ENCODE measurements at places on chromosomes 2 and 18.

- DNase-seq: no peak
Measured at GRCh38 chr18:46469186-46469915, 187.7 kb downstream of the LOXHD1 start.

- no peak for DNase-seq
Measured at GRCh38 chr2:118853651-118854291, 6.3 kb upstream of the EN1 start.

DNA sequence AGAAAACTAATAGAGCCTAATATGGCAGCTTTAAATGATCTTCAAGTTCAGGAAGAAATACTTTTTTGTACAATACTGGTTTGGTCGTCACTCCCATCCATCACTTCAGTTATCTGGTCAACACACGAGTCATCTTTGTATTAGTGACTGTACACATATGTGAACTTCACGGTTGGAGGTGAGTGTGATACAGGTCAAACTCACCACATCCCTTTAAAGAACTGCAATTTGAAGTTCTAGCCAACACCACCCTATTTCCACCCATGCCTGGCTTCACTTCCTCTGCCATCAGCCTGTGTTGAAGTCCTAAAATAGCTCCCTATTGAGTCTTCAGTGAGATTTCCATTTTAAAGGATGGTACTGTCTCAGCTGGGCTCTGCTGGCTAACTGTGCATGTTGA is 361.9 kb downstream of the TXNL1 start:
- no peak for DNase-seq

DNA sequence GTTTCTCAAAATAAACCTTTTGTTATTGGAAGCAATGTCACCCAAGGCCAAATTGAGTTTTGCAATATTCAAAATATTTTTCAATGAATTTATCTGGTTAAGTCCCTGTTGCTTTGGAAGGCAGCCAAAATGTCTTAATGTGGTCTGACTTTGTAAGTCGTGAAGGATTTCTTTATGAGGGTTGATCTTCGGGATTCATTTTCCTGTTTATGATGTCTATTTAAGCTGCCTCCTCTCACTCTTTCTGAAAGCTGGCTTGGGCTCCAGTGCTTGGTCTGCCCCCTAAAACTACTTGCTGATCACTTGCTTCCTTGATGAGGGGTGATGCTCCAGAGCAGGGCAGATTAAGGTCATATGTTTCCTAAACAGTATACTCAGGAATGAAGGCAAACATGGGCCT is 141.1 kb downstream of the ANTXR1 start:
- DNase-seq: no peak

- DNase-seq: no peak
Measured at GRCh38 chr2:46700435-46700834, 215.2 kb downstream of the MCFD2 start.

- no peak for DNase-seq
Measured at GRCh38 chr2:118604371-118604770, 243.1 kb downstream of the EN1 start.

DNA sequence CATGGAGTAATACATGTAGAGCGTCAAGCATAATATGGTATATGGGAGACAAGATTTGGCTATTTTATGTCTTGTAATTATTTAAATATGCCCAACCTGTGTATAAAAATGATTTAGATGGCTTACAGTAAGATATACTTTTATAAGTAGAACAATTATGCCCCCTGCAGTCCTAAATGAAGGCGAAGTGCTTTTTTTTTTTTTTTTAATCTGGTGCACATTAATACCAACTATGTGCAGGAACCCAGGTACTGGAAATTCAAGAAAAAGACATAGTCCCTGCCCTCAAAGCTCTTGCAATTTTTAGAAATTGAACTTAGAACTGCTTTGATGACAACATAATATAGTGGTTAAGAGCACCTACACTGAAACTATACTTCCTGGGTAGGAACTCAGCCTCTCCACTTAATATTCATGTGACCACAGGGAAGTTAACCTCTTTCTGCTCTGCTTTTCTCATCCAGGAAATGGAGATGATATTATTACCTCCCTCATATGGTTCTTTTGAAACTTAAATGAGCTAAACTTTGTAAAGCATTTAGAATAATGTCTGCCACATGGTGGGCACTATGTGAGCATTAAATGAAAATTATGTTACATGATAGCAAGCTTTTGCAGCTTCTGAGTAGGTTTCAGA is 38.1 kb downstream of the AFTPH start:
- no peak for DNase-seq

DNA sequence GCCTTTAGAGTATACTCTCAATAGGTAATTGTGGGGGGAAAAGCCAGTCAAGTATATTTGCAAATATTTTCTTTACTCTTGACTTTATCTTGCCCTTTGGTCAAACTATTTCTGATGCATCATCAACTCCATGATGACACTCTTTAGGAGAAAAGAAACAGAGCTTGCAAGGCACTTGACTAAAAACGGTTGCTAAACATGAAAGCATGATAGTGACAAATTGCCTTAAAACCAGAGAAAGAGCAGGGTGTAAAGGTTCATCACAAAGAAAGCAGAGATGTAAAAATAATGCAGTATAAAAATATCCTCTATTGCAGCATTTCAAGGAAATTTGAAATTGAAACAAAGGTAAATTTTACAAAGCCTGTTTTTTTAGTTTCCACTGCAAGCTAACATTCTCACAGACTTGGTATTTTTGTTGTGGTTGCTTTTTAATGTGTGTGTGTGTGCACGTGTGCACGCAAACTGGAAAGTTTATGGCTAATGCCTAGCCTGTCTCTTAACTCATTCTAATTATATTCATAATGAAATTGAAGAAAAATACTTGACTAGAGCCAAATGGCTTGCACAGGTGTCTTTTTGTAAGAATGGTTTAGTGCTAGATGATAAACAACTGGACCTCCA is 503.6 kb downstream of the ARHGAP15 start:
- no peak for DNase-seq

DNA sequence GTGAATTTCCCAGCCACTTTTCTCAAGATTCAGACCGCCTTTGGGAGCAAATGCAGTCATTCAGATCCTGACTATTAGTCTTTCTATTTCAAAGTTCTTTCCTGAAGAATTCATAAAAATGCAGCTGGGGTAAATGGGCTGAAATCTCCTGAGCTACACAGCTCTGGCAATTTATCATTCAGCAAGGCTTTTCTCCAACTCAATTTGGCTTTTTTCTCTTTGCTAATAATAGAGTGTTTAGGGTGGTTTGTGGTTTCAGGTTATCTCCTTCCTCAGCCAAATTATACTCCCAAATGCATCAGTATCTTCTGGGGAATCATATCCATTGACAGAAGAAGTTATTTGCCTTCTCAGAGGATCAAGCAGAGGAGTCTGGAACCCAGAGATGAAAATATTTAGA is 282.4 kb upstream of the SLC14A2 start:
- no peak for DNase-seq

DNA sequence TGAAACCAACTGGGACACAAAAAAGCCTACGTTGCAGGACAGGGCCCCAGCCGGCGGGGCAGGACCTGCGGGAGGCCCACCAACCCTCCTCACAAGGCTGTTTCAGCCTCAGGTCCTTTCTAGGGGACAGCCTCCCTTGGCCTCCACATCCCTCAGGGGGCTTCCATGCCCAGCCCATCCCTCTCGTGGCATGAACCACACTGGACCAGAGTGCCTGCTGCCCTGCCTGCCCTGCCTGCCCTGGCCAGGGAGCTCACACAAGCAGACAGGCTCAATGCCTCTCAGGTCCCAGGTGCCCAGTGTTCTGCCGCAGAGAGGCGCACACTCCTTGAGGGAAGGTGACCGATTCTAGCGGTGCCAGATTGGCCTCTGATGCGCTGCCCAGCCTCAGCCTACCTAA is 57.4 kb downstream of the HDAC4 start:
- DNase-seq: no peak

DNA sequence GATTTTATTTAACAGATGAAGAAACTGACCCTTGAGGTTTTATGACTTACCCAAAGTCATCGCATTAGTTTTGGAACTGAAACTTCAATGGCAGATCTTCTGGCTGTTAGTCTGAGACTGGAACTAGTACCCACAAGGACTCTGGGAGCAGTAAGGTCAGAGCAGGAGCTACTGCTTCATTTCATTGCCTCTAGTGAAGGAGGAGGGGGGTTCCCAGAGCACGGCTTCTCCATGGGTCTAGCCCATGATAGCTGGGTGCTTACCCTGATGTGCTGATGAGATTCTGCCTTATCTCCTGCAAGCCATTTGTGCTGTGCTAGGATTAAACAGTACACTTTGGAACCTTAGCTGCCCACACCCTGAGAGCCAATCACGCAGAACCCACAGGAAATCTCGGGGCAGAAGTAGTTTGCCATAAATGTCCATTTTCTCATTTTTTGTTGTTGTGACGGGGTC is 5.4 kb upstream of the RNASEH1 start:
- DNase-seq: no peak

DNA sequence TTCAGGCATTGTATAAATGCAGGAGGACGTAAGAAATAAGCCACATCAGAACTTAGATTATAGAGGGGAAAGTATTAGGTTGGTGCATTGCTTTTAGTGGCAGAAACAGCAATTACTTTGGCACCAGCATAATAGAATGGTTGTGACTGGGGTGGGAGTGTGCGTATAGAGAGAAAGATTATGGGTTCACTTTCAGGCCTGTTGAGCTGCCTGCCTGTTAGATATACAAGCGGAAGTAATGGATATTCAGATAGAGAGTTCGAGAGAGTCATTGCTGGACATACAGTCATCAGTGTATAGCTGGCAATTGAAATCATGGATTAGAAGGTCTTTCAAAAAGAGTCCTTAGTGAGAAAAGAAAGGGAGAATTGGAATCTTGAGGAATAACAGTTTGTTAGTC is 139.2 kb upstream of the MYO3B start:
- no peak for DNase-seq

DNA sequence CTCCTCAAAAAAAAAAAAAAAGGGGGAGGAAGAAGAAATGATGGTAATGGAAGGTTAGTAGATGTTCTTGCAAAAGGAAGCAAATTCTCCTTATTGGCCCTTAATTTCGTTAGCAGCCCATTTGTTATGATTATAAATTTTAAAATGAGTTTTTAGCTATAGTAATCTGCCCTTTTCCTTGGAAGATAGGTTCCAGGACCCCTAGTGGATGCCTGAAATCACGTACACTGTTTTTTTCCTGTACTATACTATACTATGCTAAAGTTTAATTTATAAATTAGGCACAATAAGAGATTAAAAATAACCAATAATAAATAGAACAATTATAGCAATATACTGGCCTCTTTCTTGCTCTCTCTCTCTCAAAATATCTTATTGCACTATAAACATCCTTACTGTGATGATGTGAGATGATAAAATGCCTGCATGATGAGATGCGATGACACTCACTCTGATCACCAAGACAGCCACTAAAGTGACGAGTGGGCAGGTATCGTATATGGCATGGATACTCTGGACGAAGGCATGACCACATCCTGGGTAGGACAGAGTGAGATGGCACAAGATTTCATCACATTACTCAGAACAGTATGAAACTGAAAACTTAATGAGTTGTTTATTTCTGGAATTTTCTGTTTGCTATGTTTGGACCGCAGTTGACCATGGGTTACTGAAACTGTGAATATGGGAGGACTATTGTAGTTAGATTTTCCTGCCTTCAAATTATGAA is 87.2 kb downstream of the KCTD18 start:
- no peak for DNase-seq
